Stimulated activated CD8-positive, alpha-beta memory T cell treated with anti-CD3 and anti-CD28 coated beads, Interleukin-4, amount 100 ng/mL, for 1 hour (primary cell): ENCODE measurements at places on chromosomes 11 and 22.

GRCh38 chr11:133917921-133918607, 38.7 kb downstream of the IGSF9B start:
- DNase-seq: no peak

- DNase-seq: no peak
Measured at GRCh38 chr11:68396516-68396915, 64.0 kb upstream of the PPP6R3 start.

DNA sequence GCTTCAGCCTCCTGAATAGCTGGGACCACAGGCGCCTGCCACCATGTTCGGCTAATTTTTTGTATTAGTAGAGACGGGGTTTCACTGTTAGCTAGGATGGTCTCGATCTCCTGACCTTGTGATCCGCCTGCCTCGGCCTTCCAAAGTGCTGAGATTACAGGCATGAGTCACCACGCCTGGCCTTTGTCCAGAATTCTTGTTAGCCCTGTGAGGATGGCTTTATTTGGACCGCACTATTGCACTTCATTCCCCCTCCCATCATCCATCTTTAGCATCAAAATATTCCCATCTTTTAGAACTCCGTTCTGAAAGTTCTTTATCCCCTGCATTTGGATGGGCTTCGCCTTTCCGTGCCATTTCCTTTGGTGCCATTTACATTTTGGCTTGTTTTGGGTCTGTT, 2.6 kb downstream of the SAMM50 start:
- no peak for DNase-seq

DNA sequence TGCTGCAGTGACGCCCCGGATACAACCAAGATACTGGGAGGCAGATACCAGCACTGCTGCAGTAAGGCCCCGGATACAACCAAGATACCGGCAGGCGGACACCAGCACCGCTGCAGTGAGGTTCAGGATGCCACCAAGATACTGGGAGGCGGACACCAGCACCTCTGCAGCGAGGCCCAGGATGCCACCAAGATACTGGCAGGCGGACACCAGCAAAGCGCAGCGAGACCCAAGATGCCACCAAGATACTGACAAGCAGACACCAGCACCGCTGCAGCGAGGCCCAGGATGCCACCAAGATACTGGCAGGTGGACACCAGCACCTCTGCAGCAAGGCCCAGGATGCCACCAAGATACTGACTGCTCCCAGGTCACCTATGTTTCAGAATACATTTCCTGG, 225.2 kb downstream of the BRD1 start:
- no peak for DNase-seq

- DNase-seq: no peak
Measured at GRCh38 chr11:117483372-117483771, 155.7 kb downstream of the CEP164 start.

DNA sequence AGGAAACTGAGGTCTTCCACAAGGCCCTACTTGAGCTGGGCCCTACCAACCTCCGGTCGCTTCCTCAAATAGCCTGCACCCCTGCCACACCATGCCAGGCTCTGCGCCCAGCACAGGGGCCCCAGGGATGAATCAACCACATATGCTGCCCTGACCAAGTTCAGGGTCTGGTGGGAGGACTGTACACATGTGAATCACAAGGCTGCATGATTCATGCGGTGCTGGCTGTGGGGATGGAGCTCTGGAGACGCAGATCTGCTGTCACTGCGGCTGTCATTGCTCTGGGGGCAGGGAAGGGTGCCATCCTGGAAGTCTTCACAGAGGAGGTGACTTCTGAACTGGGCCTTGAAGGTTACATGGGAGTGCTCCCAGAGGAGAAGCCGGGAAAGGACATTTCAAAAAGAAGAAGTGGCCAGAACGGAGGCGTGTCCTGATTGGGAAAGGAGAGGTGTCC, 21.5 kb downstream of the CYTH4 start:
- DNase-seq: no peak

GRCh38 chr22:22838148-22838786, 49.3 kb upstream of the IGLL5 start:
- no peak for DNase-seq

DNA sequence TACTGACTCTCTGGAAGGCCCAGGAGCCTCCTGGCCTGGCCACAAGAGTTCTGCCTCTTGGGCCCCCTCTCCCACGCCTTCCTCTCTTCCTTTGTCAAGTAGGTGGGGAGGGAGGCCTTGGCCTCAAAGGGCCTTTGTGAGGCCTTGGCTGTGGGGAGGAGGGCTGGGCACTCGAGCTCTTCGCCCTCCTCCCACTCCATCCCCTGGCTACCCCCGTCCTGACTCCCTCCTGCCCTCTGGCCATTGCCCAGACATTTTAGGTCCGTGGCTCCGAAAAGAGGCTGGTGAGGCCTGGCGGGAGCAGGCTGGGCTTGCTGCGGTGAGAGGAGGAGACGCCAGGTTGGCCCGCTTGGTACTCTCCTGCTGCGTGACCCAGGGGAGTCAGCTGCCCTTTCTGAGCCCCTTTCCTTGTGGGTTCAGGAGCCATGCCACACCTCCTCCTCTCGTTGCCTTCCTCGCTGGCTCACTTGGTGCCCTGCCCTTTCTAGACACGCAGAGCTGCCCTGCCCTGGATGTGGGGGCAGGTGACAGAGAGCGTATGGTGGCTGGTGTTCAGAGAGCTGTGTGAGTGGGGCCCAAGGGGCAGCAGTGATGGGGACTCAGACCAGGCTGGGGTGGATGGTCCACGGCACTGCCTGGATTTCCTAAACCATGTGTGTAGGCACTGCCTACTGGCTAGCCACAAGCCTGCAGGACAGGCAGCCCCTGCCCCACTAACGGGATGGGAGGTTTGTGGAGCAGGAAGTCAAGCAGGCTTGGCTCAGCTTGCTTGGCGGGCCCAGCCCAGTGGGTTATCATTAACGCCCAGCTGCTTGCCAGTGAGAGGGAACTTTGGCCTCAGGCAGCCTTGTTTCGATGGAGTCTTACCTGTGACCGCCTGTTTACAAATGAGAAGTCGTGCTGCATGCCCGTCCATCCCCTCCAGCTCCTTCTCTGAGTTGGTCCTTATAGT, 15.8 kb upstream of the OMP start:
- no peak for DNase-seq
